Esophagus muscularis mucosa (tissue), 4 donors: ENCODE measurements at places on chromosomes 2 and 18. TPM values are rescaled to one million over a fixed set of nuclear protein-coding genes. Genes with fewer than 3 reads are reported as not detected.

- DNase-seq = no peak
Observed at GRCh38 chr2:145789636-145790035, 1269.7 kb upstream of the ZEB2 start.

DNA sequence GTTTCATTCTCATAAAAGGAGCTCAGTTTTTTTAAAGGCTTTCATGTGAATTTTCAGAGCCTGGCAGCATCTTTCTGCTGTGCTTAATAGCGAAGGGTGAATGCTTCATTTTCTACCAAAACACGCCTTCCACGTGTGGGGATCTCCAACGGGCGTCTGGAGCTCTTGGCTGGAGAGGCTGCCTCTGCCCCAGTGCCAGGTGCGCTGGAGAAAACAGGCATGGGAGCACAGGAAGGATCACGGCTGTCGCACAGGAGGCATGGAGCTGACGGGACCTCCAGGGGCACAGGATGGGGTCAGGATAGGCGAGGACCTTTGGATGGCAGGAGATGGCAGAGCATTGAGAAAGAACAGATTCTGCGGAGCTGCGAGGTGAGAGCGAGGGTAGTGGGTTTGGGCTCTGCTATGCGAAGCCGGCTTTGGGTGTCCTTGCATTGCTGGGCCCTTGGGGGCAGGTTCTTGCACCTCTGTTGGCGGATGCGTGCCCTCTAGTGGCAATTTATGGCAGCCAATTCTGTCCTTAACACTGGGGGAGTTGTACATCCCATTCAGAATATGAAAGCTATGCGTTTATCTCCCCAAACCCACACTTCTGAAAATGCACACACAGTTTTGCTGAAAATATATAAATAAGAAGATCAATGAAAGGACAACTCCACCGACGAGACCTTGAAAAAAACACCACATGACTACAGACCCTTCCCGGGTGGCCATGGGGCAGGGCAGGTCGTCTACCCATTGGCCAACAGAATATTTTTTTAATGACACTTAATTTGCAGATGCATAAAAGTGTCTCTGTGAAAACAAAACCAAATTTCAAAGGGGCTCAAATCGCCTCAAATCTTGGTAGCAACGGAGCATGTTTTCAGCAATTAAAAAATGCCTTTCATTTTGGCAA, 90.4 kb upstream of the SLC35G4 start:
- no peak for DNase-seq

- DNase-seq = no peak
Observed at GRCh38 chr18:12933327-12933726, 14.5 kb upstream of the SEH1L start.

Gene OSR1
- total RNA-seq = 99.6 TPM
